ENCODE measurements at places on chromosomes 5 and 9. TPM values are rescaled to one million over a fixed set of nuclear protein-coding genes. Genes with fewer than 3 reads are reported as not detected.

LSM11 gene
- 7.6 TPM for total RNA-seq

PCDHB8 gene
- total RNA-seq: 0.16 TPM

GMCL2 gene
- total RNA-seq: not detected

PCDHGA9 gene
- 0.97 TPM for total RNA-seq

FXN gene
- 3.3 TPM for total RNA-seq

CLIC3 gene
- not detected for total RNA-seq

DCAF10 gene
- 39.0 TPM for total RNA-seq

GCNT4 gene
- 0.25 TPM for total RNA-seq

CCL21 gene
- total RNA-seq: 0.76 TPM

CBY3 gene
- not detected for total RNA-seq

MAT2B gene
- total RNA-seq: 96.0 TPM

TMEM215 gene
- total RNA-seq: not detected

SPAAR gene
- 5.8 TPM for total RNA-seq

STKLD1 gene
- 0.49 TPM for total RNA-seq

GALNT10 gene
- total RNA-seq: 60.2 TPM

IFNA2 gene
- not detected for total RNA-seq

PTGR1 gene
- 15.9 TPM for total RNA-seq

PDE6A gene
- 0.06 TPM for total RNA-seq

ATP10B gene
- total RNA-seq: under 0.01 TPM

DBN1 gene
- 98.1 TPM for total RNA-seq

TXNDC8 gene
- not detected for total RNA-seq

LPAR1 gene
- 0.32 TPM for total RNA-seq

TPPP gene
- 0.19 TPM for total RNA-seq

FBP2 gene
- not detected for total RNA-seq

CCDC192 gene
- not detected for total RNA-seq

IFNA21 gene
- total RNA-seq: not detected

PKN3 gene
- total RNA-seq: 22.7 TPM

HSD17B3 gene
- total RNA-seq: 0.13 TPM

ECSCR gene
- 281 TPM for total RNA-seq

CAMK4 gene
- 0.32 TPM for total RNA-seq

PCDHB9 gene
- total RNA-seq: 0.31 TPM

PCDHA10 gene
- 0.13 TPM for total RNA-seq

MYOZ3 gene
- 0.88 TPM for total RNA-seq

ZNF454 gene
- 0.69 TPM for total RNA-seq

PLAC8L1 gene
- total RNA-seq: not detected

TDRD7 gene
- 21.5 TPM for total RNA-seq

LRRTM2 gene
- total RNA-seq: 1.2 TPM

CCDC187 gene
- not detected for total RNA-seq

SLC34A3 gene
- total RNA-seq: not detected

IL13 gene
- total RNA-seq: not detected

FSTL4 gene
- total RNA-seq: not detected

PHF24 gene
- not detected for total RNA-seq

MYMK gene
- total RNA-seq: not detected

ALDOB gene
- total RNA-seq: 0.06 TPM

CRHBP gene
- total RNA-seq: 0.49 TPM

CEL gene
- 0.44 TPM for total RNA-seq

FOXD1 gene
- 0.16 TPM for total RNA-seq
